ENCODE measurements at places on chromosomes 2 and 18.

- no peak for DNase-seq
Measured at GRCh38 chr18:617970-618504, 21.2 kb downstream of the CLUL1 start.

DNA sequence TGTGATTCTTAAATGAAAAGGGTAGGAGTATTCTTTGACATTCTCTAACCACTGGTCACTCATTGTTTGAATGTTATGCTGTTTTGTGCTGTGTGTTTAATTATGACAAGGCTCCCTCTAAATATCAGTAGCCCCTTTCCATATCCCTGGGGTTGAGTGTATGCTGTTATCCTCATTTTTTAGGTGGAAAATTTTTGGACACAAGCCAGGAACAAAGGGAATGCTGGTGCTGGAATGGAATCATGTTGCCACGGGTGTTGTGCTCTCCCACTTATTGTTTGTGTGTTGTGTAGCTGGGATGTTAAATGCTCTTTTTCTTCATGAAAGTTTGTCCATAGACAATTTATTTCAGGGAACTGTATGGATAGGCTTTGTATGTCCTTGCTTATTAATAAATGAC is 43.3 kb downstream of the ZNF532 start:
- DNase-seq, result no peak

GRCh38 chr2:101361121-101361520 is 26.2 kb downstream of the CREG2 start:
- DNase-seq, result no peak

DNA sequence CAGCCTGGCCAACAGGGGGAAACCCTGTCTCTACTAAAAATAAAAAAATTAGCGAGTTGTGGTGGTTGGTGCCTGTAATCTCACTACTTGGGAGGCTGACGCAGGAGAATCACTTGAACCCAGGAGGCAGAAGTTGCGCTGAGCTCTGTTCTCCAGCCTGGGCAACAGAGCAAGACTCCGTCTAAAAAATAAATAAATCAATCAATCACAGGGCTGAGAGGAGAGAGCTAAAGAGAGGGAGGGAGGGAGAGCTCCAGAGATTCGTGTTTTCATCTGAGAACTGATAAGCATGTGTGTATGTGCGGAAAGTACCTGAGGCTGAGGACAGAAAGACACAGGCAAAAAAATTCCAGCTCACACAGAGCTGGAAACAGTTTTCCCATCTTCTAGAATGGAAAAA is 37.2 kb upstream of the DYNC2LI1 start:
- DNase-seq, result no peak

- DNase-seq, result no peak
Measured at GRCh38 chr2:3301001-3301400, 76.6 kb downstream of the EIPR1 start.

GRCh38 chr2:97928591-97928990 is 67.2 kb downstream of the TMEM131 start:
- no peak for DNase-seq

DNA sequence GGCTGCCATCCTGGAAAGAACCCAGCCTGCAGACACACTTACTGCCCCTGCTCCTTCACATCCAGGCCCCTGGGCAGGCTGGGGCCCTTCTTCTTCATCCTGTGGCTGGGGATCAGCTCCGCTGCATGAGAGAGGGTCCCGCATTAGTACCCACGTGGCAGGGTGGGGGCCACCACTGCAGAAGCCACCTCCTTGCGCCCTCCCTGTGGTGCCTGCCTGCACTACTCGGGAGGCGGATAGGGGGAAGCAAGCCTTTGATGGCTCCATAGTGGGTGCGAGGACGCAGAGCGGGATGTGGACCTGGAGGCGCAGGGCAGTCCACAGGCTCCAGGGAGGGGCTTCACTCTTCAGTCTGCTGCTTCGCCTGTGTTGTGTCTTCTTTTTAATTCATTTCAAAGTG is 46.7 kb downstream of the GPC1 start:
- no peak for DNase-seq

DNA sequence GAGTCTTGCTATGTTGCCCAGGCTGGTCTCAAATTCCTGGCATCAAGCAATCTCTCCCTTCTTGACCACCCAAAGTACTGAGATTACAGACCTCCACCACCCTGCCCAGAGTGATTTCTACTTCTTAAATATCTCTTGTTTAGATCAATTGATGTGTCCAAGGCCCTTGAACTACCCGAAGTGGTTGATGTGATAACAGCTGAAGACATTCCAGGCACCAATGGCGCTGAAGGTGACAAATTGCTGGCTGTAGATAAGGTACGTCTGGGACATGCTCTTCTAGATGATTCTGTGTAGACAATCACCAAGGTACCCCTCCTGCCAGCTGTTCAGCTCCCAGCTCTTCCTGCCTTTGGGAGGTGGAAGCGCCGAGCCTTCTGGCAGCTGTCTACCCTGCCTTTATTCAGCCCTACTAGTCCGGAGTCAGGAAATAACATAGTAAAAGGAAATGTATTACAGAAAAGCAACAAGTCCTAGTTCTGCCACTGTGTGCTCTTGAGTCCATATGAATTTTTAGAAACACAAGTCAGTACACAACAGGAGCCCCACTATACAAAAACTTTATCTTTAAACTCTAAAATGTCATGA is 61.3 kb upstream of the BZW1 start:
- no peak for DNase-seq
